ENCODE measurements at places on chromosomes 12 and 14.

DNA sequence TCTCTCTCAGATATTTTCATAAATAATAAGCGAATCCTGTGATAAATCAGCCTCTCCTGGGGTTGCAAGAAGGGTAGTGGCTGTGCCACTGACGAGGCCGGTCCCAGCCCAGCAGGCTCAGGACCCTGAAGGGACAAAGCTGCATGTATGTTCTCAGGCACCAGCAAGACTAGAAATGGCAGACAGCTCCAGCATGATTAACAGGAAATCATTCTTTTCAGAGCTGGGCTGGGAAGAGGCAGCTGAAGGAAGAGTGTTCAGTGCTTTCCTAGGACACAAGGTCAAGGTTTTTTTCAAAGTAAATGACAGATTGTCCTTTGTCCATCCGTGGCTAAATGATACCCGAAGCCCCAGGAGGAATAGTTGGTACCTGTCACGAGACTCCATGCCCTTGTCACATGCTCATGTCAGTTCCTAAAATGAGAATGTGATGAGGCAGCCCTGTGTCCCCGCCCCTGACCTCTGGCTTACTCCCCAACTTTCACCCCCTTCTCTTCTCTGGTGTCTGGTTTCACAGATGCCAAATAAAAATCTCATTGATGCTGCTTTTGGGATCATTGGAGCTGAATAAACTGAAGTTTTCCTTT is 65.1 kb downstream of the PPP1R36 start:
- DNase-seq: no peak

DNA sequence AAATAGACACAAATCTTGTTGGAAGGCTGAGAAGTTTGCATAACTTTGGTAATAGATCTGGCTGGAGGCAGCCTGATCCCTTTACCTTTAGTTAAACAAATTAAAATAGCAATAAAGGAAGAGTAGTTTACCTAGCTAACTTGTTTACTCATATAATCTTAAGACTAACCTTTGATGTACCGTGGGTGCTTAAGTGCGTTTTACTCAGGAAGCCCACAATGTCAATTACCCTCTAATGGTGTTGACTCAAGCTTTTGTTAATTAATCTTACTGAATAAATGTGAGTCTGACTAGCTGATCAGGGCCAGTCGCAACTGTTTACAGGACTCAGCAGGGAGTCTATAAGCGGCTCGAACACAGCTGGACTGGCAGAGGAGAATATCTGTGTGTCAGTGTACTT is 51.5 kb downstream of the FAR2 start:
- DNase-seq: no peak

GRCh38 chr14:76201162-76201561 is 49.4 kb downstream of the GPATCH2L start:
- no peak for DNase-seq

DNA sequence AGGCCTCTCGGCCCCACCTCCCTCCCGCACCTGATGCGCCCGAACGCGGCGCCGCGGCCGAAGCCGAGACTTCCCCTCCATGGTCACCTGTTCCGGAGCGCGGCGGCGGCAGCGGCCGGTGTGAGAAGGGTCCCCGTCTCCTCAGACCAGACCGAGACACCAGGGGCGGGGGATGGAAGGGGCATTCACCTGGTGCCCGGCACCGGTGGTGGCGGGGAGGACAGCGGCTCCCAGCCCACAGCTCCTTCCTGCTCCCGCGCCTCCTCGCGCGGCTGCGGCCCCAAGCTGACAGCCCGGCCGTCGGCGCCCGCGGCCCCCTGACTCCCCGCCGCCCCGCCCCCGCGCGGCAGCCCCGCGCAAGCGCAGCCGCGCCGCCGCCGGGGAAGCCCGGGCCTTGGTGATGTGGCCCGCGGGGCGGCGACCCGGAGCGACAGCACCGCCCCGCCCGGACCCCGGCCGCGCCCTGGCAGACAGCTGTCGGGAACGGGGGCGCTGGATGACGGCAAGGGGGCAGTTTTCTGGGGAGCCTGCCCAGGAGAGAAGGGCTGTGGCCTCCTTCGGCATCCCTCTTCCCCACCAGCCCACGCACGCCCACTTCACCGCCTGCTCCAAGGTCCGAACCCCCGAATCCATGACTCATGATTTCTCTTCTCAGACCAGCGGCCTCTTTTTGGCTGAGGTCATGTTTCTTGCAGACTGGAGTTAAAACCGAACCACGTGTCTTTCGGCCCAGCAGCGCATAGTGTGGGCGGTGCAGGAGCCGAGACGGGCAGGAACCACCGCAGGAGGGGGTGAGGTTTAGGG is at the start of gene SLC41A2:
Gene SLC41A2, minus strand, starts transcription at position 290 of the 804 bp plus-strand sequence. CDS start 29,763 bp downstream, outside the sequence.
- no peak for DNase-seq

DNA sequence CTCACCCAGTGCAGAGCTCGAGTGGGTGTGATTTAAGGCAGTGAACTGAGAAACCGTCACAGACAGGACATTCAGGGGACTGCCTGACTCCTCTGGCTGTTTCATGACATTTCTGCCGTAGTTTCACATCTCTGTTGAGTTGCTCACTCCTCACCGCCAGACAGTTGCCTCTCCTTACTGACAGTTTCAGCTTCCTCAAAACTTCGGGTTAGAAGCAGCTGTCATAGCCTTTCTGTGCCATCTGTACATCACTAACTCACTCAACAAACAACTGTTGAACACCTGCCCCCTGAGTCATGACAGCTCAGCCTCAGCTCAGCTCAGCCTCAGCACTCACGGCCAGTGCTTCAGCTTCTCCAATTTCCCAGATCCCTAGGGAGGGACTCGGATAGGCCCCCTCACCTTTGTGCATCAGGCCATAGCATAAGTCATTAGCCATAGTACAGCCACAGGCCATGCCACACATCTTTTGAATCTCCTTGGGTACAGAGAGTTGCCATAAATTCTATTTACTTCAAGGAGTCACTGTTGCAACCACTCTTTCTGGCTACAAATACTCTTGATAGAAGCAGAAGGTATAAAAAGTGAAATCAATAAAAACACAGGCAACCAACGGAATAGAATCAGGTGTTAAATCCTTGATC is 6.2 kb upstream of the SLC15A4 start:
- DNase-seq: no peak

GRCh38 chr14:60301685-60302084 is 52.7 kb downstream of the PPM1A start:
- no peak for DNase-seq

GRCh38 chr14:72169521-72169920 is 237.3 kb downstream of the RGS6 start:
- DNase-seq: no peak

DNA sequence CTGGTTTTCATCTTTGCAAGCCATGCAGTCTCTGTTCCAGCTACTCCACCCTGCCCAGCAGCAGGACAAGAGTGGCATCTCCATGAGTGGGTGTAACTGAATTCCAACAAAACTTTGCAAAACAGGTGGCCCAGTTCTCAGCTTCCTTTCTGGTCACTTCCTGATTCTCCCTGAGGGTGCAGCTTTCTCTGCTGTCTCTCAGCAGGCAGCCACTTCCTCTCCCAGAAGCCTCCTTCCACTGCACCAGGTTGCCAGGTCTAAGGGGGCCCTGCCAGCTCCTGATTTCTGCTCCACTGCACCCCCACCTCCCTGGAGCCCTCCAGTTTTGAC is 341.0 kb upstream of the FKBP4 start:
- DNase-seq: no peak

- no peak for DNase-seq
Measured at GRCh38 chr12:109547286-109547685, 26.0 kb downstream of the MMAB start.

- DNase-seq: no peak
Measured at GRCh38 chr12:3632754-3633153, 120.2 kb downstream of the CRACR2A start.

- no peak for DNase-seq
Measured at GRCh38 chr14:99077076-99077843, 194.7 kb downstream of the BCL11B start.

GRCh38 chr12:93939641-93940325 is 208.6 kb upstream of the PLXNC1 start:
- DNase-seq: no peak

DNA sequence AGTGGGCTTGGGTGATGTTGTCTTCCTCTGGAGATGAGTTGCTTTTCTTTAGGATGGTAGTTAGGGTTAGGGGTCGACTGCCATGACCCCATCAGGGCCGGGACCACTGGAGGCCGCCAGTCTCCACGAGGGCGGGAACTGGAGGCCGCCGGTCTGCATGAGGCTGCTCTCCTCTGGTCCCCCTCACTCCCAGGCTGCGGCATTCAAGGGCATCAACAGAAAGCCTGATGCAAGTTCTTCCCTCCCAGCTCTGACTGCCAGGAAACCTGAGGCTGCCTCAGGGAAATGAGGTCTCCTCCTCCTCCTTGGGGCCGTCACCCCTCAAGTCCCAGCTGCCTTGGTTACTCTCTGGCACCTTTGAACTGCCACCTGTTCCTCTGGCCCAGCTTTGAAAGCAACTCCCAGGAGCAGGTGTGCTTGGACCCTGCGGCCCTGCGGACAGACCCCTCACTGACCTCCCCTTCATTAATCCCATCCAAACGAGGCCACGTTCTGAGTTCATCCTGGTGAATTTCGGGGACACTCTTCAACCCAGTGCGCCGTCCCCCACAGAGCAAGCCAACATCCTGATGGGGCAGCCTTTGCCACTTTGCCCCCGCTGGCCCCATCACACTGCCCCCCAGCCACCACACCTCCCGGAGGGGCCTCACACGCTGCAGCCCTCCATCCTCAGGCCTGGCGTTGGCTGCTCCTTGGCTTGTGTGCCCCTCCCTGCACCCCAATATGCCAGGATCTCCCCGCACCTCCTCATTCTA is 37.2 kb upstream of the FBRSL1 start:
- no peak for DNase-seq

DNA sequence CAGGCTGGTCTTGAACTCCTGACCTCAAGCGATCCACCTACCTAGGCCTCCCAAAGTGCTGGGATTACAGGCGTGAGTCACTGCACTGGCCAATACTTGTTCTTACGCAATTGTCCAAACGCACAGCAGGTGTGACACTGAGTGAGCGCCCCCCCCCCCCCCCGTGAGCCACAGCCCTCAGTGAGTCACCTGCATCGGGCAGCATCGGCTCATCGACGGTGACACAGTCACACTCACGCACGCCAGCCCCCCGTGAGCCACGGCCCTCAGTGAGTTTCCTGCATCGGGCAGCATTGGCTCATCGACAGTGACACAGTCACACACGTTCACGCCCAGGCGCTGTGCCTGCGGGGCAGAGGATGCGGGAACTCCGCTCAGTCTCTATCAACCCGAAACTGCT is 42.5 kb downstream of the GALNT9 start:
- no peak for DNase-seq

GRCh38 chr12:45458854-45459807 is 243.2 kb downstream of the ANO6 start:
- no peak for DNase-seq
